ENCODE measurements at places on chromosomes 6 and 20.

DNA sequence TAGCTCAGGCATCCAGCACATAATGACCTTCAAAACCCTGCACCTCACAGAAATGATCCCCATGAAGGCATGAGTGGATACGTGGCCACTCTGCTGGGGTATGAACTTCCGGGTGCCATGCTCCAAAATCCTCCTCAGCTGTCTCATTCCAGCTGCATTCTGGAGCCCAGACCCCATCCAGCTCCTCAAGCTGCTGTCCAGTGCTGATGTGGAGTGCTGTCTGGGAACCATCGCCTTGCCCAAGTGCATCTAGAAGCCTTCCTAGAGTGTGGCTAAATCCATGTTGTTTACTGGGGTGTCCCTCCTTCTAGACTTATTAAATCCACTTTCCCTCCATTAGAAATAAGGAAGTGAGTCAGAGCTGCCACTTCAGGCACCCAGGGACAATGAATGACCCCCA lies 130.8 kb upstream of the PTPRT start:
- DNase-seq = no peak

GRCh38 chr6:169454872-169455204 lies 201.2 kb upstream of the THBS2 start:
- no peak for DNase-seq

- DNase-seq = no peak
These were observed 93.1 kb upstream of the HIVEP1 start for GRCh38 chr6:11918739-11919605.

- DNase-seq = no peak
These were observed 251.1 kb upstream of the SOX4 start for GRCh38 chr6:21342501-21342900.

- no peak for DNase-seq
These were observed 1424.6 kb upstream of the ADGRB3 start for GRCh38 chr6:67210450-67210849.

DNA sequence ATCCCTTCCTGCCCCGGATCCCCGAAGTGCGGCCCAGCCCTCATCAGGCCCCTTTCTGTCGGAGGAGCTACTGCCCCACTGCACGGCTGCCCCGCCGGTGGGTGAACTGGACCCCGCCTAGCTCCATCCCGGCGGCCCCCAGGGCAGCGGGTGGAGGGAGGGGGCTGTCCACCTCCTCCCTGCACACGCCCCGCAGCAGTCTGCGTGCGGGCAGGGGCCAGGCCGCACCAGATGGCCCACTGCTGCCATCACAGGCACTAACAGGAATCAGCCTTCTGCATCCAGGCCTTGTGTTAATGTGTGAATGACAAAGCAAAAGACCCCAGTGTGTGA lies 54.9 kb upstream of the UNC93A start:
- no peak for DNase-seq

GRCh38 chr20:41599699-41600104 lies 18.5 kb downstream of the CHD6 start:
- no peak for DNase-seq

DNA sequence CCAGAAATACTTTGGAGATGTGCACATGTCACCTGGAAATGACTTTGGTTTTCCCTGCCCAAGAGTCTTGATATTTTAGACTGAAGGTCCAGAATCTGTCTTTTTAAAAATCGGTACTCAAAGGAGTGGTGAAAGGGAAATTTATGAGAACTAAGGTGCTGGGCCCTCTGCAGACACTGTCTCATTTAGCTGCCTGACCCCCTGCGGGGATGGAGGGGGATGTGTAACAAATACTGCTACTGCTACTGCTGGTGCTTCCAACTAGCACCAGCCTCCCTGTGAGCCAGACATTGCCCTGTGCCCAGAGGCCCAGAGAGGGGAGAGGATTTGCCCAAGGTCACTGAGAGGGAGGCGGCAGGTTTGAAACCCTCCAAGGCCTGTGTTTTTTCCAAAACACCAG lies 7.0 kb downstream of the SCRT2 start:
- no peak for DNase-seq

- DNase-seq = no peak
These were observed 37.0 kb upstream of the AIG1 start for GRCh38 chr6:143023695-143024094.

- peak; percentile 65 for DNase-seq
These were observed 209.7 kb downstream of the FARS2 start for GRCh38 chr6:5471044-5471443.

- DNase-seq = no peak
These were observed 83.0 kb downstream of the SOBP start for GRCh38 chr6:107572886-107573285.

GRCh38 chr6:166194914-166195859 lies 27.5 kb upstream of the TBXT start:
- DNase-seq = no peak

GRCh38 chr6:113018351-113019151 lies 671.4 kb downstream of the RFPL4B start:
- DNase-seq = no peak

DNA sequence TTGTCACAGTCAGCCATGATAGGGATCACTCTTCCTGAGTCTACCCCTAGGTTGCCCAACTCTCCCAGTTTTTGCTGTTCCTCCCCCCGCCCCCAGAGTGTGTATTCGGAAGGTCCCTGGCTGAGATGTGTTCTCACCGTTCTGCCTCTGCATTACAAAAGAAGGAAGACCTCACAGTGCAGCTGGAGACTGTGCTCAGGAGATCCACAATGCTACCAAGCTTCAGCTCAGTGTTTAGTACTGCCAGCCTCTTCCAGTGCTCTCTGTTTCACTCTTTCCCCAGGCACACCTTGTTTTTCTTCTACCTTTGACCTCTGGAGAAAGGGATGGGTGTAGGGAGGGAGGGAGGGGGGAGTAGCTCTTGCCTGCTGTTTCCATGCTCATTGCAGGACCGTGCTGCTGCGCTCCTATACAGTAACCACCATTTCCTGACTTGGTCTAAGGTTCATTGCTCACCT lies 13.4 kb upstream of the MOCS1 start:
- DNase-seq = no peak

- no peak for DNase-seq
These were observed 417.5 kb upstream of the OPRM1 start for GRCh38 chr6:153621491-153621890.

- DNase-seq = no peak
These were observed 37.4 kb downstream of the RBM24 start for GRCh38 chr6:17318435-17319165.
